ENCODE measurements at places on chromosomes 13 and 19. TPM values are rescaled to one million over a fixed set of nuclear protein-coding genes. Genes with fewer than 3 reads are reported as not detected.
A peak's percentile ranks its signal among the peaks of the same experiment; 100 is the strongest.

- no peak for DNase-seq
Observed at GRCh38 chr19:46610851-46611770, 10.0 kb downstream of the CALM3 start.

DNA sequence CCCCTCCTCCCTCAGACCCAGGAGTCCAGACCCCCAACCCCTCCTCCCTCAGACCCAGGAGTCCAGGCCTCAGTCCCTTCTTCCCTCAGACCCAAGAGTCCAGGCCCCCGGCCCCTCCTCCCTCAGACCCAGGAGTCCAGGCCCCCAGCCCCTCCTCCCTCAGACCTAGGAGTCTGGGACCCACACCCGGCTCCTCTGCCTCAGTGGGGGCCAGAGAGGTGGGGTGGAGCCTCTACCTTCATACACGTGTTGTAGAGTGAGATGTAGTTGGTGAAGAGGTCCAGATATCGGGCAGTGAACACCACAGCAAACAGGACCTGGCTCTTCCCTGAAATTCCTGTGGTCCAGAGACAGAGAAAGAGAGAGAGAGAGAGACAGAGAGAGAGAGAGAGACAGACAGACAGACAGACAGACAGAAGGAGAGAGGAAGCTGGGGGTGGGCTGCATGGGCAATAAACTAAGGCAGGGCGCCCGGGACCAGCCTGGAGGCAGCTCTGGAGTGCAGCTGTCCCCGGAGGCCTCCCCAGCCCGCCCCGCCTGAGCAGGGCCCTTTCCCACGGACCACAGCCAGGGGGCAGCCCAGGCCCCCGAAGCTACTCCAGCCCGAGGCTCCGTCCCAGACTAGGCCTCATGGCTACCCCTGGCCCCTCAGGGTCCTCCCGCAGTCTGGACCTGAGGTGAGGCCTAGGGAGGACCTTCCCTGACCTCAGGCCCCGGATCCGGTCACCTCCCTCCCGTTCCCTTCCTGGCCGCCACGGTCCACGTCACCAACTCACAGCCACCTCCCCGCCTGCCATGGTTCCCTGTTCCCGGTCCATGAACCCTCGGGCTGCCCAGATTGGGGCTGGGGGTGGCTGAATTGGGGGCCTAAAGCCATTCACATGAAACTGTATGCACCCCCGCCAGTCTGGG lies 907 bp downstream of the KDELR1 start:
- DNase-seq, result peak; percentile 85

- no peak for DNase-seq
Observed at GRCh38 chr13:34357435-34358232, 539.7 kb downstream of the RFC3 start.

GRCh38 chr19:47417746-47418691 lies 1.3 kb downstream of the MEIS3 start:
- DNase-seq, result no peak

- no peak for DNase-seq
Observed at GRCh38 chr13:40094056-40094455, 438.6 kb downstream of the COG6 start.

- no peak for DNase-seq
Observed at GRCh38 chr13:34108410-34108809, 290.5 kb downstream of the RFC3 start.

DNA sequence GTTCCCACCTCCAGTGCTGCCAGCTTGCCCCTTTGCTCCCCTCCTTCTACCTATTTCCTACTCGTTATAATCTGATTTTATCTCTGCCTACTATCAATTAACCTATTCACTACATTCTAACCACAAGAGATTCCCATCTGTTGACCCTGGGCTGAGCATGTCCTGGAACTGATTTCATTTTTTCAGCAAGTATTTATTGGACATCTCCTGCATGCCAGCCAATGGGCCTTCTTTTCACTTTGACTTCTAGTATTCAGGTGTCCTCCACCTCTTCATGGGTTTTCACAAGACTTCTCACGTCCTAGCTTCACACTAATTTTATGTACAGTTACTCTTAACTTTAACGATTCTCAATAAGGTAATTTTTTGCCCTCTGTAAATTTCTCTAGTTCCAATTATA lies 282.7 kb upstream of the KLHL1 start:
- no peak for DNase-seq

DNA sequence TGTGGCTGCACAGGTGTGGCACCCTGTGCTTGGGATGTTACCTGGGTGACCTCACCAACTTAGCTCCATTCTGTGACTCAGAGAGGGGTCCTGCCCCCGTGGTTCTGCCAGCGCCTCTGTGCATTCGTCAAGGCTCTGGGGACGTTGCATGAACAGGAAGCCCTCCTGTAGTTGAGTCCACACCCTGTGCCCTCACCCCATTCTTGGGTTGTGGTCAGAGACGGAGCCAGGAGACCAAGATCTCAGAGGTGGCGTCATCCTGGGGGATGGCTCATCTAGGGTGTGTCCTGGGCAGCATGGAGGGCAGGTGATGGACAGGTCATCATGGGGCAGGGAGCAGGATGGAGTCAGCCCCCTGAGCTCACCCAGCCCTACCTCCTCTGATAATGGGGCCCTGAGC lies 2.5 kb downstream of the COX6B2 start:
- DNase-seq, result no peak

DNA sequence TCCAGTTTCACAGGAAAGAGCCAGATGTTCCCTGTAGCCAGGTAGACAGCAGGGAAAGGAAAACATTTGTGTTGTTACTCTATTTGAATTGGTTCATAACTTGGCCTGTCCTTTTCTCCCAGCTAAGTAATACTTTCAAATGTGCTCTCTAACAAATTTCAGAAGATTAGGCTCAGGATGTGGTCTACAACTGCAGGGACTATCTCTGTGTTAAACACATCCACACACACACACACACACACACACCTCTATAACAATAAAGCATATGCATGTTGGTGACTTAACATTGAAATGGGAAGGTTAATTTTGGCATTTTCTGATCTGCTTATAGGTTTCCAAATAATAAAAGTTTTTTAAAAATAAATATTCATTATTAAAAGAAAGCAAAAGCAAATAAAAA lies 316.0 kb upstream of the ARGLU1 start:
- DNase-seq, result no peak

GRCh38 chr13:51456510-51456909 lies 3.7 kb upstream of the INTS6 start:
- DNase-seq, result no peak

SH2D3A gene
- not detected for total RNA-seq

DNAAF3 gene
- 0.73 TPM for total RNA-seq

SLC25A41 gene
- 0.16 TPM for total RNA-seq

TEX29 gene
- total RNA-seq, result not detected

ZNF844 gene
- 14.3 TPM for total RNA-seq
